ENCODE measurements at places on chromosomes 11 and 22.

DNA sequence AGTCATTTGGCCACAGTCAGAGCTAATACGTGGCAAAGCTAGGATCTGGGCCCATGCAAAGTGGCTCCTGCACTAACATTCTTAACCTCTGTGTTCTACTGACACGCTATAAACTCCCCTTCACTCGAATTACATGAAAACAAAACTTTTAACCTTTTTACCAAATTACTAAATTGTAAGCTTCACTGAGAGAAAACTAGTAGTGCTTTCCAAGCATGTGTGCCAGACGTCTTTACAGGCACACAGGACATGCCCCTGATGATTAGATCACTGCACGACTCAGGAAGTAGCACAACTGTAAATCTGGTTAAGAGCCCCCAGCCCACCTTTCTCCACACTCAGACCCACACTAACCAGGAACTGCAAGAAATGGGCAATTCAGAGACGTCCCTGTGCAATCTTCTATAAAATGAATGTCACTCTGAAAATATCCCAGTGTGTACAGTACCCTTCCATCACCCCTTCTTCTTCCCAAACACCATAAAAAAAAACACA is 16.1 kb downstream of the PHF21A start:
- no peak for DNase-seq

GRCh38 chr11:44315947-44316658 is 6.2 kb upstream of the ALX4 start:
- no peak for DNase-seq

GRCh38 chr11:104127828-104128227 is 36.1 kb downstream of the PDGFD start:
- no peak for DNase-seq

DNA sequence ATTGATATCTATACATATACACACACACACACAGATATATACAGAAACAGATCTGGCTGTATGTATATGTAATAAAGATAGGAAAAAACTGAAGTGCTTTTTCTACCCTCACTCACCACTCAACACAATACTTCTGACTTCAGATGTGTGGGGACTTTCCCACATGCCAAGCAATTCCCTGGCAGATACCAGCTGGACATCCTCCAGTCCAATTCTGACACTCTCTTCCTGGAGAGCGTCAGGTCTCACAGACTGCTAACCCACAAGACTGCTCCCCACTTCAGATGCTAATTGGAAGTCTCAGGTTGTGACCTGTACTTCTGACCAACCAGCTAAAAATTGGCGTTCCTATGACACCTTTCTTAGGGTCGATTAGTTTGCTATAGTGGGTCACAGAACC is 140.6 kb downstream of the ATG16L2 start:
- DNase-seq, result no peak

DNA sequence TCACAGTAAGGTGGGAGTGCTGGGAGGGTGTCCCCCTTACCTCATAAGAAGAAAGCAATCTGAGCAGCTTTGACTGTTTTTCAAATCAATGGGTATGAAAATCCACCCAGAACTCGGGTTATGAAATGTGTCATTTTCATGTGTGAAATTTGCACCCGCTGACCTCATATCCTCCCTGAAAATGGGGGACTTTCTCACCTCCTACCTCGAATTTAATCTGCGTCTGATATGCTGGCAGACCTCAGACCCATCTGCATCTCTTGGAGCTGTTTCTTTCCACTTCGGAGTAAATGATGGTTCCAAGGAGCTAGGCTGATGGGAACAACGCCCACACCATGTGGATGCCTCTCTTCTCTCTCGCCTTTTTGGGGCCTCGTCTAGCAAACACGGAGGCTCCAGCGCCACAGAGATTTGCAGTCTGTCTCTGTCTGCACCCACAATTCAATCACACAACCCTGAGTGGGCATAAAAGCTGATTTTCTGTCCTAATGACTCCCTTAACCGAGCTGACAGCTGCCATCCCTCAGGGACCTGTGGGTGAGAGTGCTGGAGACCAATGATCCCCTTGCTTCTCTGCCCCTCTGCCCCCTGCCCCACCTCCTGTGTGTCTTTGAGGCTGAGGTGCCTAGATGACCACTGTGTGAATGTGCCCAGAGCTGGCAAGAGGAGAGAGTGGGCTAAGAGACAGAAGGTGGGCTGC is 71.0 kb downstream of the TRIM29 start:
- DNase-seq, result no peak

DNA sequence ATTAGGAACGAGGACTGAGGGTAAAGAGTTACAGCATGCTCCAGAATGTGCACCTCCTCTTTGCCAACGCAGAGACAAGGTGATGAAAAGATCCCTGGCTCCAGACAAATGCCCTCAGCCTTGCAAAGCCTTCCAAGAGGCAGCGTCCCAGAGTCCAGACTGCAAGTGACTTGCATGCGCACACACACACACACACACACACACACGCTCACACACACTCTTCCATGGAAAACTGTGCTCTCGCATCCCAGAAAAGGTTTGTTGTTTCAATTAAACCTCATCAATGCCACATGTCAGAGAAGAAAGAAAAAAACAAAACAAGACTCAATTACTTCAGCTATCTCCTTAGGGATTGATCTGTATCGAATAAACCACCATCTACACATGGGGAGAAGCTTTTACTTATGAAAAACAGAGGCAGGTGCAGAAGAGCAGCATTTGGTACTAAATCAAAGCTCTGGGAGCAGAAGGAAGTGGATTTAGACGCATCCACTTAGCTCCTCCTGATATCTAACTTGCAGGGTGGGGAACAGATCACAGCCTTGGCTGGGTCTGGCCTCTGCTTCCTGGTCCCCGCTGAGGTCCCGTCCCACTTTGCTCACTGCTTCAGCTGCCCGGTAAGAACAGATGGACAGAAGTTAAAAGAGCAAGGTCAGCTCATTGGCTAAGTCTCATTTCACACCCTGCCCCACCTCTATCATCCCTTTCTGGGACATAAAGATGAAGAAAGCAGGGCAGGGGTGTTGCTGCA is 249.8 kb upstream of the BLID start:
- no peak for DNase-seq

GRCh38 chr11:13343931-13344717 is 66.5 kb downstream of the BMAL1 start:
- peak; percentile 32 for DNase-seq

GRCh38 chr11:118530683-118531596 is at the start of gene TMEM25:
Gene TMEM25 (plus strand): TSS chr11:118531192. CDS start chr11:118531802, 610 bp downstream.
- DNase-seq, result peak; percentile 76

DNA sequence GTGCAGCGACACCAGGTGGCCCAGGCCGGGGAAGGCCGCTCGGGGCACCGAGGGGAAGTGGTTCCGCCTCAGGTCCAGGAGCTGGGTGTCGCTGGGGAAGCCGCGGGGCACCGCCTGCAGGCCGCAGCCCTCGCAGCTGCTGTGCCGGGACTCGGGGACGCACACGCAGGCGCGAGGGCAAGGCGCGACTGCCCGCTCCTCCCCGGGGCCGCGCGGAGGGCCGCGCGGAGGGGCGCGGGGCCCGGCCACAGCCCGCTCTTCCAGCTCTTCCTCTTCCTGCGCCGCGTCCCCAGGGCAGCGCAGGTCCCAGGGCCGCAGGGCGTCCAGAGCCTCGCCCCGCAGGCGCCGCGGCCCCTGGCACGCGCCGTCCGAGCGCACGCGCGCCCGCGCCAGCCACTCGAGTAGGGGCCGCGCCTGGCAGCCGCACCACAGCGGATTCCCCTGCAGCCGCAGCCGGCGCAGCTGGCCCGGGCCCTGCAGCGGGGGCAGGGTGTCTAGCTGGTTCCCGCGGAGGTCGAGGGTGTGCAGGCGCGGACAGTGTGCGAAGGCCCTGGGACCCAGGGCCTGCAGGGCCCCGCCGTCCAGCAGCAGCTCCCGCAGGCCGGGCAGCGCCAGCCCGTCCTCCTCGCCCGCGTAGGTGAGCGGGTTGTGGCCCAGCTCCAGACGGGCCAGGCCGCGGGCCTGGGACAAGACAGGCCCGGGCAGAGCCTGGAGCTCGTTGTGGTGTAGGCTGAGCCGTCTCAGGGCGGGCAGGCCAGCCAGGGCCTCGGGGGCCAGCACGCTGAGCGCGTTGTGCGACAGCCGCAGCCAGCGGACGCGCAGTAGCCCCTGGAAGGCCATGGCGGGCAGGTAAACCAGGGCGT is 2.8 kb downstream of the CHADL start:
- peak; percentile 75 for DNase-seq

DNA sequence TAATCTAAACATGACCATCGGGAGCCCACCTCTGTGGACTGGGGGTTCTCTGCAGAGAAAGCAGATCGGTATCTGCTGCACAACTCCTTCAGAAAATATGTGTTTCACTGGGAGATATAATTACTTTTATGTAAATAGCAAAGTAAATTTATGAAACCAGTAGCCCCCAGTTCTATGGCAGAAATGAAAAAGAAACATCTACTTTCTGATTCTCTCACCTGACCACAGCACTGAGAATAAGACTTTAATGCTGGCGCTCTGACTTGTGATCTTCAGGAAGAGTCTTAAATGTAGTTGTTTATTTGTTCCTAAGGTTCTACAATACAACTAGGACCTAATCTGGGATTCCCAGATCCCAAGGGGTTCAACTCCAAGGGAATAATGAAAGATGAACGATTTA is 518.0 kb downstream of the DLG2 start:
- no peak for DNase-seq

DNA sequence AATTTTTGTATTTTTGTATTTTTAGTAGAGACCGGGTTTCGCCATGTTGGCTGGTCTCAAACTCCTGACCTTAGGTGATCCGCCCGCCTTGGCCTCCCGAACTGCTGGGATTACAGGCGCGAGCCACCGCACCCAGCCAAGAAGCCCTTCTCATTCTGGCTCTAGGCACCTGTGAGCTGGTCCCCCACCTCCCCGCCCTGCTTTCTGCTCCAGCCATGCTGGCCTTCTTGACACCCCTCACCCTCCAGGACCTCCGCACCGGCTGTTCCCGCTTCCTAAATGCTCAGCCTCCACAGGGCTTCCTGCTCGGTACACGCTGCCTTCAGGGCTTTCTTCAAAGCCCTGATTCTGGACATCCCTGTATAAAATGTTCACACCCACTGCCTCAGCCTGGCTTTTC is 5.5 kb upstream of the FXYD2 start:
- no peak for DNase-seq

GRCh38 chr22:36015811-36016529 is 12.7 kb downstream of the RBFOX2 start:
- no peak for DNase-seq

- no peak for DNase-seq
These were observed 6.3 kb upstream of the IGLL5 start for GRCh38 chr22:22881116-22882000.

DNA sequence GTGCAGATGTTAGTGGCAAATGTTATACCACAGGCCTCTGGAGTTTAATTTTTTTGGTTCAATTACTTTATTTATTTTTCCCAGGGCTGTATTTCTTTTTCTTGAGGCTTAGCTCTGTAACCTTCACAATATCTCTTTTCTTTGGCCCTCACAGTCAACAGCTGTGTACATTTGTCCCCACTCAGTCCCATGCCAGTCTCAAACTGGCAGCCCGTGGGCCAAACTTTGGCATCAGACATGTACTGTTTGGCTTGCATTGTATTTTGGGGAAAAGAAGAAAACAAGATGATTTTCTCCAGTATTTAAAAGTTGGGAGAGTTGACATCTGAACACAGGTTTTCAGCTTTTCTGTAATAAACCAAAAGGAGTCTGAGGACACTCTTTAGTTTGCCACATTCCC is 87.1 kb downstream of the PRR5L start:
- DNase-seq, result no peak

DNA sequence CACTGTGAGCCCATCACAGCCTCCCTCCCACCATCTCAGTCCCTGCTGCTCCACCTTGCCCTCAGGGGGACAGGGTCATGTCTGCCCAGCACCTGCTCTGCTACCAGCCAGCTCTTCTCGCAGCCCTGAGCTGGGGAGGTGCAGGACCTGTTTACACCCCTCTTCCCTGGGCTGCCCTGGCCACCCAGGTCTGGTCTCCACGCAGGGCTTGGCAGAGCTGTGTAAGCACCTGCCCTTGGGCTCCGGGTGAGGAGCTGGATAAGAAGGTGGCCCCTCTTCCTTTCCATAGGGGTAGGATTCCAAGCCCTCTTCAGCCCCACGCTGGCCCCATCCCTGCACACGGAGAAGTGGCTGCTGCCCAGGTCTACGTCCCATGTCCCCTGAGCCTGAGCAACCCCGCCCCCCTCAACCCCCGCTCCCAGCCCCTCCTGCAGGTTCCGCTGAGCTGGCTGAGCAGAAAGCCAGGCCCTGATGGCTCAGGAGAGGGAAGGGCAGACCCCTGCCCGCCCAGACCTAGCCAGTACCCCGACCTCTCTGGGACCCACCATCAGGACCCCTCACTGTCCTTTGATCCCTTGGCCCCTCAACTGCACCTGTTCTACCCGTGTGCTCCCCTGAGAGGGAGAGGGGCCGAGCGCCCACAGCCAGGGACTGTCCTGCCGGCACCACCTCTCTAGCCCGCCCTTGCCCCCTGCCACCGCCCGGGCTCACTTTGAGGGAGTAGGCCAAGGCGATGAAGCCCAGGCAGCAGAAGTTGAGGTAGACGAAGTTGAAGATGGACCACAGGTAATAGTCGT is 3.2 kb downstream of the IFITM10 start:
- no peak for DNase-seq

DNA sequence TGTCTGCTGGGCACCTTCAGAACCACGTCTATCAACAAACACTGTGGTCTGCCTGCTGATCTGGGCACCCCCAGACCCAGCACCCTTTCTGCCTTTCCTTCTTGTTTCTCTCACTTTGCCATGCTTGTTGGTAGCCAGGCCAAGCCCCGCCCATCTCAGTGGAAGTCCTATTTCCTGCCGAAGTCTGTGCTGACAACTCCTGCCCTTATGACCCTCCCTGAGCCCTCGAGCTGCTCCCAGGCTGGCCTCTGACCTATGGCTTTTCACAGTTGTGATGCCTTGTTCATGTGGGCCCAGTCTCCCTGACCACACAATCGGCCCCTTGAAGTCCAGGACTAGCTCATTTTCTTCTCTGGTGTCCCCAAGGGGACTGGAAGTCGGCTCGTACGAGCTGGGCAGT is 132.1 kb downstream of the DSCAML1 start:
- DNase-seq, result no peak

GRCh38 chr22:32574958-32575910 is 100.6 kb downstream of the FBXO7 start:
- DNase-seq, result no peak

- DNase-seq, result no peak
These were observed 11.8 kb downstream of the KCTD14 start for GRCh38 chr11:78011301-78011700.

DNA sequence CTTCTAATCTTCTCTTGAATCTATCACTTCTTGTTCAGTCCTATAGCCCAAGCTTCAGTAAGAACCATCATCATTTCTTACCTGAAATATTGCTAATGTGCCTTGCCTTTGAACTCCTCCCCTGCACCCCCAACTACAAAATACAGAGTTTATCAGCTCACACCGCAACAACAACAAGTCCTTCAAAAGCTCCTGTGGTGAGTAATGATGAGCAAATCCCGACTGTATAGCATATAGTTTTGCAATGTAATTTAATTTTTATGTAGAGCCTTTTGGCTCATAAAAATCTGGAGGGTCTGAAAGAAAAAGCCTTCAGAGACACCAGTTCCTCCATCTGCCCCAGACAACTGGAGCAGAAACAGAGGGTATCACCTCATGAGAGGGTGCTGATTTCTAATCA is 124.7 kb downstream of the ARHGAP32 start:
- DNase-seq, result no peak

Measured in T-helper 2 cell treated with Interferon-gamma antibody and Interleukin-4, amounts not matched to agents 5 μg/mL and 100 μg/mL, for 36 hours (primary cell).